D721Med (cell line): ENCODE measurements at places on chromosomes 12 and 14.

DNA sequence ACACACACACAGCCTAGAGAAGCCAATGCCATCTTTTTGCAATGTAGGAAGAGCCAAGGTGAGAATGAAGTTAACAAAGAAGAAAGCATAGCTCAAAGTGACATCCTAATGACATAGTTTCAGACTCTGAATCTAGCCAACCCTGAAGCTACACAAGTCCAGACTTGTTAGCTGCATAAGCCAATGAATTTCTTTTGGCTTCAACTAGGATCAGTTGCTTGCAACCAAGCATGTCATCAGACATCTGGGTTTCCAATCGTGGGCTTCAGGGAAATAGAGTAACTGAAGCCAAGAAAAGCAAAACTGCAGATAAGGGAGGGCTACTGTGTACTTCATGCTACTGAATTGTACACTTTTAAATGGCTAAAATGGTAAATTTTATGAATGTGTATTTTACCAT lies 4.4 kb upstream of the GPHN start:
- no peak for DNase-seq

GRCh38 chr14:52455291-52456088 lies 96.8 kb downstream of the TXNDC16 start:
- DNase-seq: no peak

DNA sequence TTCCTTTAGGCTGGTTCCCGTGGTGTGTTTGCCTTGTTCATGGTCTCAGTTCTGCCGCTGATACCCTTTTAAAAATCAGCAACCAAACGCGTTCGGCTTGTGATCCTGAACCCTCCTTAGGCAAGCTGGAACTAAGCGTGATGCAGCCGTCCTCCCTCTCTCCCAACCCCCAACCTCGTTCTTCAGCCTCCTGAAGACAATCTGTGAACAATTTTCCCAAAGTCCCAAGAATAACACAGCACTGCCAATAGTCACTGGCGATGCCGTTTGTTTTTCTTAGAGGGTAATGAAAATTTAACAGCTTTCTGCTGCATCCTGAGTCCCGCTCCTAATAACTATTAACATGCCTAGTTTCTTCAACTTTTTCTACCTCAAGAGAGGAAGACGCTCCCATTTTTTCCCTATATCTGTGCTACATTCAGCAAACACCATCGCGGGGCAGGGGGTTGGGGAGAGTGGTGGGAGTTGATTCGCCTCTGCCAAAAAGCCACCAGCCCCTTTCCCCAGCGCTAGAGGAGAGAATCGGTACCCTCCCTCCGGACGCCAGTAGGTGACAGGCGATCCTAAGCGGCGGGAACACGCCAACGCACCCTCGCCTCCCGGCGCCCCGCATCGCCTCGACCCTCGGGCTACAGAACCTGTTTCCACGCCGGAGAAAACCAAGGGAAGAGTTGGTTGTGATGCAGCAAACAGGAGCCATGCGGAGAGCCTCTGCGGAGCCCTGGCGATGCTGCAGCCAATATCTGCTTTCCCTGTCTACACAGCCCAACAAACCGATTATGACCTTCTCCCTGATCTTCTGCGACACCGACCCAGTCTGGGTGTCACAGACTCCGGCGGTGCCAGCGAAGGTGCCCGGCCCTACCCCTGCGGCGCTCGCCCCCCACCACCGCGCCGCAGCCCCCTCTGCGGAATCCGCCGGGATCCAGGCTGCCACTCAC lies 752 bp downstream of the PRICKLE1 start:
- no peak for DNase-seq

- DNase-seq: no peak
Measured at GRCh38 chr12:85866986-85867776, 6.9 kb upstream of the NTS start.
